ENCODE measurements at places on chromosomes 2 and 18.

DNA sequence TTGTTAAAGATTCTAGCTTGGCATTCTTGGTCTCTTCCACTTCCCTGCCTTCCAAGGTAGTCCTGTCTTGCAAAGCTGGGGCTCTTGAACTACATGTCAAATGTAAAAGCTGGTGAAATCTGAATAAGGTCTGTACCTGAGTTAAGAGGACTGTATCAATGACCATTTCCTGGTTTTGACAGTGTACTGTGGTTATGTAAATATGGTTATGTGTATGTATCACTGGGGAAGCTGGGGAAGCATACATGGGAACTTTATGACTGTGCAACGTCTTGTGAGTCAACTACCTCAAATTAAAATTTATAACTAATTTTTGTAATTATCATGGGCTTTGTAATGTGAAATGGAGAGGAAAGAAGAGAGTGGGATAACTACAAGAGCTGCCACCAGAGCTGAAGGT, 81.7 kb downstream of the COL4A4 start:
- no peak for DNase-seq

- no peak for DNase-seq
Observed at GRCh38 chr2:23198316-23199114, 186.5 kb upstream of the KLHL29 start.

DNA sequence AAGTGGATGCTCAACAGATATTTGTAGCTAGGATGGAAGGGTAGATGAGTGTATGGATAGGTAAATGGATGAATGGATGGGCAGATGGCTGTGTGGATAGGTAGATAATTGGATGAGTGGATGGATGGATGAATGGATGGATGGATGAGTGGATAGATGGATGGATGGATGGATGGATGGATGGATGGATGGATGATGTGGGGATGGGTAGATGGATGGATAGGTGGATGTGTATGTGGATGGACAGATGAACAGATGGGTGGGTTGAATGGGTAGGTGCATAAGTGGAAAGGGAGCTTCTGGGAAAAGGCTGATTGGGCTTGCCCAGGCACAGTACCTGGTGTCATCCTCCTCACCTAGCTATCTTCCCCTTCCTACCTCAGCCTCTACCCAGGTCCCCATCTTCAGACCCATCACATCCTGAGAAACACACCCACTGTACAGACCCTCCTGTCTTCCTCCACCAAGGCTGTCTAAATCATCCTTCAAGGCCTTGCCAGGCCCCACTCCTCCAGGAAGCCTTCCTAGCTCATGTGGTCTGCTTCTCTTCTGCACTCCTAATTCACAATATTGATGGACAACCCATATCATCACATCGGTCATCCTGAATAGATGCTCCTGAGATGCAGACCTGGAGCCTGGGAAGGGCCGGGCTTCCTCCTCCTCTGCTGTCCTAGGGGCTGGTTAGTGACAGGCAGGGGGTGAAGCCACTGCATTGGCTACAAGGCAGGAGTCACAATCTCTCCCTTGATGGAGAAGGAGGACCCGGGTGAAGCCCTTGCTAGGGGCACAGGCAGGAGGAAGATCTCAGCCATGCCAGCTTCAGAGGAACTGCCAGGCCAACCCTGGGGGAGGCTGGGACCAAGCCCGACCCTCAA, 49.4 kb downstream of the SMAD7 start:
- DNase-seq, result no peak

DNA sequence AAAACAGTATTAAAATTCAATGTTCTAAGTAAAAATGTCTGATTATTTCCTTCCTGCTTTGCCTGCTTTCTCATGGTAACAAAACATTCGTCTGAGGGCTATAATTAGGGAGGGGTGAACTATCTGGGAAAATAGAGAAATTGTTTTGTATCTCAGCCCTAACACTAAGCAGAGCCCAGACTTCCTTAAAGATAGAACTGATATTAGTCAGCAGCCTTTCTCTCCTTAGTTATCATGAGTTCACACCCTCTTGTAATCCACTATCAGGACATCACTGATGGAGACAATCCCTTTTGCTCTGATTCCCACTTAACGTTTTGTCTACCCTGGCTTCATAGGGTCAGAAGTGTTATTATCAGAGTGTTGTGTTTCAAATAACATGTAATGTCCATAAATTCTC, 701.1 kb upstream of the ZEB2 start:
- no peak for DNase-seq

GRCh38 chr2:76599732-76600368, 889.1 kb upstream of the GCFC2 start:
- peak; percentile 26 for DNase-seq

- peak; percentile 57 for DNase-seq
Observed at GRCh38 chr18:22538426-22538825, 120.7 kb upstream of the CTAGE1 start.

- no peak for DNase-seq
Observed at GRCh38 chr2:193331676-193332075, 1136.9 kb upstream of the TMEFF2 start.

DNA sequence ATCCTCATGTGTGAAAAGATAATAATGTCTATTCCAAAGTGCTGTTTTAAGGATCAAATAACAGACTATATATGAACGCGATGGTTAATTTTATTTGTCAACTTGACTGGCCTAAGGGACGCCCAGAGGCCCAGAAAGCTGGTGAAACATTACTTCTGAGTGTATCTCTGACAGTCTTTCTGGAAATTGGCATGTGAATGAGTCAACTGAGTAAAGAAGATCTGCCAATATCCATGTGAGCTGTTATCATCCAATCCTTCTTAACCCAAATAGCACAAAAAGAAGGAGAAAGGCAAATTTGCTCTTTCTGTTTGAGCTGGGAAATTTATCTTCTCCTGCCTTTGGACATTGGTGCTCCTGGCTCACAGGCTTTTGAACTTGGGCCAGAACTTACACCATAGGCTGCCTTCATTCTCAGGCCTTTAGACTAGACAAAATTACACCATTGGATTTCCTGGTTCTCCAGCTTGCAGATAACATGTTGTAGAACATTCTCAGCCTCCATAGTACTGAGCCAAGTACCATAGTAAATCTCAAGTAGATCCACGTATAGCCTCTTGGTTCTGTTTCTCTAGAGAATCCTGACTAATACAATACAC, 114.7 kb upstream of the DOCK10 start:
- no peak for DNase-seq

DNA sequence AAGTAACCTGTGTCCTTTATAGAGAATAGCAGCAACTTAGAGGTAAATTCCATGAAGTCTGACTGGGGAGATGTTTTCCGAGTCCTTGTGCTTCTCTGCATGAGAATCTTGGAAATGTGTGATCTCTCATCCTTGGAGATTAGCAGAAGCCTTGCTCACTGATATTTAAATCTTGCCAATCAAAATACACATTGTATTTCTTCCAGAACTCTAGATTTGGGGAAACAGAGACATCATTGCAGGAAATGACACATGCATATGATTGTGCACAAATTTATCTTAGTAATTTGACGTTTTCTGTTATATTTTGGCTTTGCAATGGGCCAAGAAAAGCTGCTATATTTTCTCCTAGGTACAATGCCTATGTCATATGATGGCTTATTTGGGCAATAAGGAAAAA, 182.6 kb downstream of the ZNF804A start:
- no peak for DNase-seq

DNA sequence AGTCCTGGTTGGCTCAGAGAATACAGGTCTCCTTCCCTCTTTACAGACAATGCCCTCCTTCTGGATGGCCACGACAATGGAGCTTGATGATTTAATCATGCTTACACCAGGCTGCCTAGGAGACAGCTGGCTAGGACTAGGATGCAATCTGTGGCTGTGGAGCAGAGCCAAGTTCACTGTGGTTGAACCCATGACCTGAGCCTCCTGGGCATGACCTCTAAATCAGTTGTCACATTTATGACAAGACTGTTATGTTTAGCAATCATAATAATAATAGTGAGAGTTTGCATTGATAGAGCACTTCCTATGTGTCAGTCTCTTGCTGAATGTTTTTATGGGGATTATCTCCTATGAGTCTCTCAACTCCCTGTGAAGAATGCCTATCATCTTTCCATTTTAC, 244.1 kb downstream of the ICOS start:
- no peak for DNase-seq

- no peak for DNase-seq
Observed at GRCh38 chr18:53715243-53715853, 509.1 kb downstream of the MBD2 start.

DNA sequence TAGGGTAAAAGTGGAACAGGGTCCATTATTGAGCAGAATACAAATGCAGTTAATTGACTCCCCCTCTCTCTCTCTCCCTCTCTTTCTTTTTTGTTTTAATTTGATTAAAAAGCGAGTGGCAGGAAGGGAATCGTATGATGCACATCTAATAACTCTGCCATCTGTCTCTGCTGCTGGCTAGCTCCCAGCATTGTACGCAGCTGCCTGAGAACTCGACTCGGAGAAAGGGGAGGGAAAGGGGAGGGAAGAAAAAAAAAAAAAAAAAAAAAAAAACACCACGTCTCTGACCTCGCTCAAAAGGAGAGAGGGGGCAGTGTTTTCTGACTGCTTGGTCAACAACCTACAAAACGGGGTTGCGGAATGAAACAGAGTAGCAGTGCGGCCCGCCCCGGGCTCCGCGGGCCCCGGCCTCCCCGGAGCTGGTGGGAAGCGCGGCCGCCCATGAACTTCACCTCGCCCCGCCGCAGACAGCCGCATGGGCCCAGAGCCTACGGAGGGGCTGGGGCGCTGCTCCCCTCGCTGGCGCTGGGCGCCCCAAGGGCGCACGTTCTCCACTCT, 265.7 kb downstream of the TCF4 start:
- peak; percentile 93 for DNase-seq

GRCh38 chr2:207929923-207930322, 95.4 kb downstream of the PLEKHM3 start:
- DNase-seq, result no peak

DNA sequence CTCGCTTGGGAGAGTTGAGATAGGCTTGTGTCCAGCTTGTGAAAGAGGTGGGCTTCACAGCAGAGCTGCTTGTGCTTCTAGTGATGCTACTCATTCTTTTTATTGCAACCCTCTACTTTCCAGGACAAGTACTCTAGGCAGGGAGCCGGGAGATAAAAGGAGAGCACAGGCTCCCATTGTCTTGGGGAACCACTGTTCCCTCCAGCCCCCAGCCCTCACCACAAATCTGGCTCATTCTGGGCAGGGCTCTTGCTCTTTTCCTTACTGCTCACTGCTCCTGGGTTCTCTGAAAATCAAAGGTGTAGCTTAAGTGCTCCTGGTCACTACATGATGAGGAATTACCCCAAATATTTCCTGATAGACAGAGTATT, 81.4 kb downstream of the CABYR start:
- no peak for DNase-seq

GRCh38 chr2:98912221-98912851, 23.7 kb downstream of the CRACDL start:
- no peak for DNase-seq

DNA sequence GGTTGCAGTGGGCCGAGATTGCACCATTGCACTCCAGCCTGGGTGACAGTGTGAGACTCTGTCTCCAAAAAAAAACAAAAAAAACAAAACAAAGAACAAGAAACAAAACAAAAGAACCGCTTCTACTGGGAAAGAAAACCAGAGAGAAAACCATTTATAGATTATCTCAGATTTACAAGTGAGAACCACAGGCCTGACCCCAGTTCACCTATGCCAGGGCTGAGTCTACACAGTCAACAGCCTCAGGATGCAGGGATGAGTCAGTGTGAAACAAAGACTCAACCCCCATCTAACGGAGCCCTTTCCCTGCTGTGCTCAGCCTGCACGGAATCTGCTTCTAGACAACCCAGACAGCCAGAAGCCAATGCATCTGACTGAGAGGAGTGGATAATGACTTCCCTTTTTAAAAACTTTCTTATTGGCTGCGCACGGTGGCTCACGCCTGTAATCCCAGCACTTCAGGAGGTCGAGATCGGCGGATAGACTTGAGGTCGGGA, 25.5 kb upstream of the YWHAQ start:
- no peak for DNase-seq

DNA sequence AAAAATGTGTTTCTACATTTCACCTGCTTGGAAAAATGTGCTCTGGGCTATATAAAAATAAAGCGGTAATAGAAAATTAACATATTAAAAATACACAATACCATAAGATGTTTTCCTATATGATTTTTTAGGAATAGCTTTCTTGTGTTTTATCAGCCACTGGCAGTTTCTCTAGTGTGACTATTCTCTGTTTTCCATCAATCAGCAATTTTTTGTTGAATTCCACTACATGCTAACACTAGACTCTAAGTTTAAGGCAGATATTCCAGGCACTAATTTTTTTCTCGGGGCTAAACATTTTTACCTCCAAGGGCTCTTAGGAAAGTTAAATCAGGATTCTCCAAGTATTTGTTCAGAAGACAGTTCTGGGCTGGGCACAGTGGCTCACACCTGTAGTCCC, 140.5 kb downstream of the SPHKAP start:
- DNase-seq, result no peak

- DNase-seq, result no peak
Observed at GRCh38 chr2:238845583-238846377, 2.1 kb upstream of the TWIST2 start.

- no peak for DNase-seq
Observed at GRCh38 chr2:163719331-163719730, 16.5 kb downstream of the FIGN start.

DNA sequence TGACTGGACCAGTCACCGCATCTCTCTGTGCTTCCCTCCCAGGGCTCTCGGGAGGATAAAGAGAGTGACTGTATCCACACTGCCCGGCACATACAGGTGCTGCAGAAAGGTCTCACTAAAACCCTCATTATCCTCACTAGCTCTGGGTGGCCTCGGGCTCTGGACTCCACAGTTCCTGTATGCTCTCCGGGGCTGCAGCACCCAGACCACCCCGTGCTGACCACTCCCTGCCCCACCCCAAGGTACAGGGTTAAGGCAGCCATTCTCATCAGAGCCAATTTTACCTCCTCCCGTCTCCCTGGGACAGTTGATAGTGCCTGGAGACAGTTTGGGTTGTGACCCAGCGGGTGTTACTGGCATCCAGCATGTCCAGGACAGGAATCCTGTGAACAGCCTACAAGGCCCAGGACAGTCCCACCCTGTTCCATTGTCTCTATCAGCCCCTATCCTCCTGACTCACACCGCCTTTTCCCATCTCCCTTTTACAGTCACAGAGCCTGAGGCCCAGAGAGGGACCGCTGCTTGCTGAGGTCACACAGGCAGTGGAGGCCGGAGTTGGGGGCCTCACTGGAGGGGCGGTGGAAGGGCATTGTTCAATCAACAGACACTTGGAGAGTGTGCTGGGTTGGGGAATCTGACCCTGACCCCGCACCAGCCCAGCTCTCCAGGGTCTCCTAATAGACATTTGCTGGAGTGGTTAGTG, 1.7 kb downstream of the ZAP70 start:
- DNase-seq, result peak; percentile 12

DNA sequence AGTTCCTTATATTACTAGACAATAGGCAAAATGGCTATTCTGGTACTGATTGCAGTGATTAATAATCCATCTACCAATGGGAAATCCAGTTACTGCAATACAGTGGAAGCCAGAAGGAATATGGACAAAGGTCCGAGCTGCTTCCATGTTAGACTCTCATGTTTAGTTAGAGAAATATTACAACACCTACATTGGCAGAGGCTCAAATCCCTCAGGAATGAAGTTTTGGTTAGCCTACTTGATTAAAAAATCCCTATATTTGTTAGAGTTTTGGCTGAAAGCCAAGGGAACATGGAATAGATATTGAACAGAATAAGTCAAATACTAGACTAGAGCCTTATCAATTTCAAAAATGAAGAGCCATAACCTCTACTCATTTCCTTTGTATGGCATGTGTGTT, 48.5 kb downstream of the ARL6IP6 start:
- no peak for DNase-seq
